GM23338 (cell line): ENCODE measurements at places on chromosomes 1 and 21.

DNA sequence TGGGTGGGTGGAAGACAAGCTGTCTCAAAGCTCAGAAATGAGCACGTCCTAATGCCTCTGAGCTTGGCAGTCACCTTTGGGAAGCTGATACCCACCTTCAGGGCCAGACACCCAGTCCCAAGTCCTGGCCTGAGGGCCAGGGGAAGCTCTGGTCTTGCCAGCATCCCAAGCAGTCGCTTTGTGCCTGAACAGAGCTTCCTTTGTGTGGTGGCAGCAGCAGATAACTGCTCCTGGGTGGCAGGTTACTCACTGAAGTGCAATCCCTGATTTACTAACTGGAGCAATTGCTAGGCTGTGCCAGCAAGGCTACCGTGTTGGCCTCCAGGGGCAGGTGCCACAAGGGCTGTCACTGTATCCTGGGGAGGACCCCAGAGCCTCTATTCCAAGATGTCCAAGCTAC is 40.4 kb upstream of the GRHL3 start:
- DNase-seq: no peak

DNA sequence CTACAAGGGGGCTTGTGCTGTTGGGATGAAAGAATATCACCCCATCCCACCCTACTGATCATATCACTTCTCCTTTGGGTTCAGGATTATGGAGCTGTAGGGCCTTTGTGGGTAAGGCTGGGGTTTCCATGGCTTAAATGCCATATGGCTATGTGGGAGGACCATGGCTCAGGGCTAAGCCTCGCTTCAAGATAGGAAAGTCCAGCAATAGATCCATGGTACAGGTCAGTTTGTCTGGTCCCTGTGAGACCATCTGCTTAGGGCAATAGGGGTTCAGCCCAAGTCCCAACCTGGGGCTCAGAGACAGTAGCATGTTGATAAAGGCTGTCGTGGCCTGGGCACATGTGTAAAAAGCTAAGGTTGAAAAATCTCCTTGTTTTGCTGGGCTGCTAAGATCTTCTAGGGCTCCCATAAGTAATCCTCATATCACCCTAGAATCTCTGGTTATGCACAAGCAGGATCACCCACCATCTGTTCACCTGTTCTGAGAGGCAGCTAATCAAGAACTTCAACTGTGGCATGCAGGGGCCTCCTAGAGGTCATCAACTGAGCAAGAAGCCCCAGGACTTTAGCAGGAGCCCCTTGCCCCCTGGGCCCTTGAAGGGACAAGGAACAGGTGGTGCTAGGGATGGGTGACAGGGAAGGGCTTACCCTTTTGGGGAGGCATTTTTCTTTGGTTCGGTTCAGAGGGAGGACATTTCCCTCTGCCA is 66.5 kb downstream of the UBE2T start:
- no peak for DNase-seq

DNA sequence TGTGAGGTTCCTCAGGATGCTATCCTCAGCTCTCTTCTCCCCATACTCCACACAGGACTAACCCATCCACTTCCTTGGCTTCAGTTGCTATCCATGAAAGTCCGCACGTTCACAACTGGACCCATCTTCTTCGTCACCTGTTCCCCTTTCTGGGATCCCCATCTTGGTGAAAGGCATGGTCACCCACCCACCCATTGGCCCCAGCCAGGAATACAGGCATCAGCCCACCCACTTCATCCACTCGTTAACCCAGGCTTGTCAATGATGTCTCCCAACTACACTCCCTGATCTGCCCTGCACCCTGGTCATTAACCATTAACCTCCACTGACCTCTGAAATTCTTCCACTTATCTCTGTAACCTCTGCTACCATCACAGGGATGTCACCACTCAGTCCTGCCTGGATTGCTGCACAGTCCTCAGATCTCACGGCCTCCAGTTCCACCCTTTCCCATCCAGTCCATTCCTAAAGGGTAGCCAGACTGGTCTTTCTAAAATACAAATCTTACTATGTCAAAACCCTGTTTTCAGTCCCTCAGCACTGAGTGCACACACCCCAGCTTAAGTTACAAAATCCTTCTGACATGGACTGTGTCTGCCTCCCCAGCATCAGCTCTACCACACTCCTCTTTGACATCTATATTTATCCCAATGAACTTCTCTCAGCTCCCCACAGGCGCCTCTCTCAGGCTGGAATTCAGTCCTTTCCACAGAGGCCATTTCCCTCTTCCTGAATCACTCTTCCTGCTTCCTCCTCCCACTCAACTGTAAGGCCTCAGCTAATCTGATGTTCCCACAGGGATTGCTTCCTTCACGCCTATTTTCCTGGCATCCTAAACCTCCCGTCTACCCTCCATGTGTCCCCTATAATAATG is 10.4 kb downstream of the PGLYRP4 start:
- no peak for DNase-seq

- DNase-seq: no peak
Measured at GRCh38 chr1:200107004-200107470, 79.5 kb downstream of the NR5A2 start.

- DNase-seq: no peak
Measured at GRCh38 chr1:96388421-96389310, 332.9 kb upstream of the PTBP2 start.

DNA sequence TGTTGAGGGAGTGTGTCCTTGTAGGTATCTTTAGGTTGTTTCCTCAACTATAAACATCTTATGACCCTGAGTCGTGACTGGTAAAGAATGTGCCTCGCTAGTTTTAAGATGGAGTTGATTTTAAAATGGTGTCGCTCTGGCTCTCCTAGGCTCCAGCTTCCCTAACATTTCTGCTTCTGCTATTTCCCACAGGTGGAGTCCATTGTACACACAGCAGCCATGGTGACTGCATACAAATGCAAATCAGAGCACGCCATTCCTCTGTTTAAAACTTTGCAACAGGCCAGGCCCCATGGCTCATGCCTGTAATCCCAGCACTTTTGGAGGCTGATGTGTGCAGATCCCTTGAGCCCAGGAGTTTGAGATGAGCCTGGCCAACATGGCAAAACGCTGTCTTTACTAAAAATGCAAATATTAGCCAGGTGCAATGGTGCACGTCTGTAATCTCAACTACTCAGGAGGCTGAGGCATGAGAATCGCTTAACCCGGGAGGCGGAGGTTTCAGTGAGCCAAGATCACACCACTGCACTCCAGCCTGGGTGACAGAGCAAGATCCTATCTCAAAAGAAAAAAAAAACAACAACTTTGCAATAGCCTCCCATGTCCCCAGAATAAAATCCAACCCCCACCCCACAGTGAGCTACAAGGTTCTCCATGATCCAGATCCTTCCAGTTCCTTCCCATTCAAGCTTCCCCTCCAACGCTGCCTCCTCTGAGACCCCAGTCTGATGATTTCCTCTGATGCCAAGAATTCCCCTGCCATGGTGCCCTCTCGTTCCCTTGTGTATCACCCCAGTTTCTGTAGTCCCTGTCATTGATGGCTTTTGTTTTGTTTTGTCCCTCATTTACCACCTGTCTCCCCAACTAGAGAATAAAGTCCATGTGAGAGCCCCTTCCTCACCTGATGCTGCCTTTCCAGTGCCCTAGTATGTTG is 36.9 kb upstream of the KLHDC7A start:
- no peak for DNase-seq

DNA sequence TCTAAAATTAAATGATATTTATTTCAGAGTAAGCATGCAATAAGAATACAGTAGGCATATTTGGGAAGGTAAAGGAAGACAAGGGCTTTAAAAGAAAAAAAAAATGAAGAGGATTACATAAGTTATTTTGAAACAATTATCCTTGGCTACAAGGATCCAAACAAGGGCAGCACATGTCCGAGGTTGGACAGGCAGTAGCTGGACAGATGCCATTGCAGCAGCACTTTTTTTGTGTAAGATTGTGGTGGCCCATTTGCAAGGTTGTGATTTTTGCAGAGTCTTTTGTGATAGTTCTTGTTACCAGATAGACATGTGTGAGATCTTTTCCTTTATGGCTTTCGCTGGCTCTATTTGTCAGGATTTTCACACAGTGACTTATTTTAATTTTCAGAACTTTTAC is 89.4 kb upstream of the COG2 start:
- no peak for DNase-seq

DNA sequence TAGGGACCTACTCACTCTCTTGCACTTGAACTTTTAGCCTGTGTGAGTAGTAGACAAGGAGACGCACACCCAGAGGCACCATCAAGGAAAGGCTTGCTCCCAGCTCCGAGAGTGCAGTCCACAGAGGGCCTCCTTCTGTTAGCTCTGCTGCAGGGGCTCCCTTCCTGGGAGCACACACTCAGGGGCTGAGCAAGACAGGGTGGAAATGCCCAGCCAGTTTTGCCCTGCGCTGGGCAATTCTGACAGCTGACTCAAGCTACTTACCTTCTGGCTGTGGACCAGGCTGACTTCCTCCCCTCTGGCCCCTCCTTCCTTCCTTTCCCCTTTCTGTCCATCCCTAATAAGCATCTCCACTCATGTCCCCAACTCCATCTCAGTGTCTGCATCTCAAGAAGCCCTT is 449.1 kb downstream of the PTPRU start:
- no peak for DNase-seq

DNA sequence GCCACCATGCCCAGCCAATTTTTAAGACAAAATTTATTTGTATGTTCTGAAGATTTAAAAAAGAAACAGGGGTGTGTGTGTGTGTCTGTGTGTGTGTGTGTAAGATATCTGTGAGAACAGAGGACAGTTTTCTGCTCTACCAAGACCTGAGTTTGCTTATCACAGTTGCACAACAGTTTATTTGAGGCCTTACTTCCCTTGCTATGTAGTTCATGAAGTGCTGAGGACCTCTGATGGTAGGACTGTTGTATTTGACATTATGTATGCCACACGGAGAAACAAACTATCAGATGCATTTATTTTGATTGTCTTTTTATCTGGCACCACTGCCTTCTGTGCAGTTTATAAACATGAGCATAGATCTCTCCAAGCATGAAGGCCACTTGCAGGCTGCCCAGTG is 355.2 kb downstream of the PBX1 start:
- DNase-seq: no peak

DNA sequence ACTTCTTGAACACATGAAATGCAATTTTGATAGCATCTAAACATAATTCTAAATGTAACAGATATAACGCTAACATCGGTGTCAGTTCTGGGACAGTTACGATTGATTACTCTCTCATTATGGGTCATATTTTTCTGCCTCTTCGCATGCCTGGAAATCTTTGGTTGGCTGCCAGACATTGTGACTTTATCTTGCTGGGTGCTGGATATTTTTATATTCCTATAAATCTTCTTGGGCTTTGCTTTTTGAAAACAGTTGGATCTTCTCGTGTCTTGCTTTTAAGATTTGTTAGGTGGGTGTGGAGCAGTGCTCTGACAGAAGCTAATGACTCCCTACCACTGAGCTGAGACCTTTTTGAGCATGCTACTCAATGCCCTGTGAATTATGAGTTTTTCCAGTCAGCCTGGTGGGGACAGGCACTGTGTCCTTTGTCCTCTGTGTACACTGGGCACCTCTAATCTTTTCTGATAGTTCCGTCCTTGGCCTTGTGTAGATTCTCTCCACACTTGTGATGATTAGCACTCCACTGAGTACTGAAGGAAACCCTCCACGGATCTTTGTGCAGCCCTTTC is 28.0 kb upstream of the EDARADD start:
- DNase-seq: no peak

DNA sequence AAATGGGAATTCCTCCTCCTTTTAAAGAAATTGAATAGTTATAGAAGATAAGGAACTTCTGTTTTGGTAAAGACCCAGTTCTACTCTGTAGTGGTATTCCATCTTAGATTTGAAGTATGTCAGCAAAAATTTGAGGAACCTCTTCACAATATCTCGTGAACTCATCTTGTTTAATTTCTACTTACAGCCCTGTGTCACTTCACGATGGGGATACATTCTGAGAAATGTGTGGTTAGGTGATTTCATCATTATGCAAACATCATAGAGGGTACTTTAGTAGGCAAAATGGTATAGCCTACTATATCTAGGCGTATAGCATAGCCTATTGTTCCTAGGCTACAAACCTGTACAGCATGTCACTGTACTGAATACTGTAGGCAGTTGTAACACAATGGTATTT is 36.0 kb downstream of the ALG6 start:
- no peak for DNase-seq

DNA sequence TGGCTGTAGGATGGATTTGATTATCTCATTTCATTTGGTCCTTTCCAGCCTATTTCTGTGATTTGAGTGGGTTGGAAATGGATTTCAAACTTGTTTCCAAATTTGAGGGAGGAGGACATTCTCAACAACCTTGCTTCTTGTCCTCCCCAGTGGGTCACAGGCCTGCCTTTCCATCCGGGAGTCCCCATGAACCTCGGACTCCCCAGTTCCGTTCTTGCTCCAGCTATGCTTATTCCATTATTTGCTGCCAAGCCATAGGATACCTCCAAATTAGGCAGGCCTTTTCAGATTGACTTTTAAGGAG is 97.8 kb downstream of the DUSP10 start:
- no peak for DNase-seq

GRCh38 chr1:229835226-229835625 is 209.2 kb downstream of the URB2 start:
- DNase-seq: no peak

DNA sequence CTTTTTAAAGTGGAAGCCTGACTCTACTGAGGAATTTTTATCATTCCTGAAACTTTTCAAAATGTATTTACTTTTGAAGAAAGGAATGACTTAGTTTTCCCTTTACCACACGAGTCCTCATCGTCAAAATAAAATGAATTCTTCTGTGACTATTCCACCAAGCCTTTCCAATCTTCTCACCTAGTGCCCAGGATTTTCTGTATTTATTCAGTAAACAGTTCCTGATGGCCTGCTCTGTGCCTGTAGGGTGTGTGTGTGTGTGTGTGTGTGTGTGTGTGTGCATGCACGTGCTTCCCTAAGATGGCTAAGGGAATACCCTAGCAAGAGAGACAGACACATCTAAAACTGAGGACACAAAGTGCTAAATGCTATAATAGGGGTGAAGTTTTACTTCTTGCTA is 395.0 kb upstream of the USP24 start:
- no peak for DNase-seq

DNA sequence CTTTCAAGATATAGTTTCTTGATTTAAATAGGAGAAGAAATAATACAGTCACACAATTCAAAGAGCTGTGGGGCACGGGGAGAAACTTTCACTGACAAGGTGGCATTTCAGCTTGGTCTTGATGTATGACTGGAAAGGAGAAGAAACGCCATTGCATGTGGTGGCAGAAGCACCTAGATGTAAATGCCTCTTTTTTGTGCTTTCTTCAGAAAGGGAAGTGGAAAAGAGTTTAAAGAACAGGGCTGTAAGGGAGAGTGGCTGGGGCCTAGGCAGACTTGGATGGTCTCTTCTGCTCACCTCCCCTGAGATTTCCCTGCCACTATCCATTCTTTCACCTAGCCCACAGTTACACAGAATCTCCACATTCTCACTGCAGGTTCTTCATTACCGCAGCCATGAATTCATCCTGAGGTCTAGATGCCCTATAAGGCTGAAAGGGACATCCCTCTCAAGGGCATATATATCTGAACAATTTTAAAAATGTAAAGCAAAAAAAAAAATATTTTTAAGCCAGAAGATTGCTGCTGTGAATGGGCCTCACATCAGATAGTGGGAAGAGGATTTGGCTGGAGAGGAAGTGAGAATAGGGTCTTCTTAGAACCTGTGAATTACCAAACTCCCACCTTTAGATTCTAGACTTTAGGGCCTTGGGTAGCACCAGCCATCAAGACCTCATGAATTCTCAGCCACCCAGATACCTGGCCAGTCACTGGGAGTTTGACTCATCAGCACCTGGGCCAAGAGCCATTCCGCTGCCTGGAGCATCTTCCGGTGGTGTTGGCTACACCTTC is 23.4 kb downstream of the CACNA1E start:
- DNase-seq: no peak

- no peak for DNase-seq
Measured at GRCh38 chr1:233045588-233045987, 95.2 kb downstream of the NTPCR start.

GRCh38 chr1:147719711-147720225 is 40.6 kb downstream of the GJA5 start:
- no peak for DNase-seq
